ENCODE measurements at places on chromosomes 5 and 9. TPM values are rescaled to one million over a fixed set of nuclear protein-coding genes. Genes with fewer than 3 reads are reported as not detected.

NR6A1 gene
- total RNA-seq, result 1.2 TPM

ARSK gene
- total RNA-seq, result 21.3 TPM

TRIP13 gene
- 92.9 TPM for total RNA-seq

SYNPO gene
- 9.0 TPM for total RNA-seq

PCDHB10 gene
- 3.9 TPM for total RNA-seq

ISL1 gene
- not detected for total RNA-seq

GRCh38 chr9:120299785-120300184 is 280.2 kb downstream of the CDK5RAP2 start:
- DNase-seq, result no peak

DNA sequence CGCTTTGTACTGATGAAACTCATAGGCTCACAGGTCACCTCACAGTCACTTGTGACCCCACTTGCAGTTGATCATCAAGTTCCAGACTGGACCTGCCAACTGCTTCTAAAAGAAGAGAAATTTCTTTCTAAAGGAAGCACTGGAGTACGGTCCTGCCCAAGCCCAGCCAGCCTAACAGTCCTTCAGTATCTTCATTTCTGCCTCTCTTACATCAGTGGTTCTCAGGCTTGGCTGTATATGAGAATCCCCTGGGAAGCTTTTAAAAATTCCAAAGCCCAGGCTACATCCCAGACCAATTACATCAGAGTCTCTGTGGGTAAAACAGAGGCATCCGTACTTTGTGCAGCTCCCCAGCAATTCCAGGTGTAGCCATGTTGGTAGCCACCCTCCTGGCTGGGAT is 282.1 kb downstream of the NFIB start:
- no peak for DNase-seq

GRCh38 chr9:132637351-132637750 is 32.4 kb downstream of the DDX31 start:
- no peak for DNase-seq

- DNase-seq, result no peak
These were observed 61.8 kb downstream of the RAB24 start for GRCh38 chr5:177241768-177242167.

GRCh38 chr5:115626445-115626823 is 598 bp upstream of the TMED7 start:
- DNase-seq, result no peak

DNA sequence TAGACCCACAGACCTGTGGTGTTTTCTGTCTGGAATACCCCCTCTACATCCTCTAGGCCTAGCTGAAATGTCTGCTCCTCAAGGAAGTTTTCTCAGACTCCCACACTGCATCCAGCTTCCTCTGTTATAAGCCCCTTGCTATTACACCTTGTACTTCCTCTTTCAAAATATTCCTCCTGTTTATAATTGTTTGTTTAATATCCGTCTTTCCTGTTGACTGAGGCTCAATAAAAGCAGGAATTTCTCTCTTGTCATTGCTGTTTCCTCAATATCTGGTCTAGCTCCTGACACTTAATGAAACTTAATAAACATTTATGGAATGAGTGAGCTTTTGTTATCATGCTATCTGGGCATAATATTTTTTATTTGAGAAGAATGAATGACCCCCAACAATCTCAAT is 34.1 kb upstream of the IQGAP2 start:
- DNase-seq, result no peak

DNA sequence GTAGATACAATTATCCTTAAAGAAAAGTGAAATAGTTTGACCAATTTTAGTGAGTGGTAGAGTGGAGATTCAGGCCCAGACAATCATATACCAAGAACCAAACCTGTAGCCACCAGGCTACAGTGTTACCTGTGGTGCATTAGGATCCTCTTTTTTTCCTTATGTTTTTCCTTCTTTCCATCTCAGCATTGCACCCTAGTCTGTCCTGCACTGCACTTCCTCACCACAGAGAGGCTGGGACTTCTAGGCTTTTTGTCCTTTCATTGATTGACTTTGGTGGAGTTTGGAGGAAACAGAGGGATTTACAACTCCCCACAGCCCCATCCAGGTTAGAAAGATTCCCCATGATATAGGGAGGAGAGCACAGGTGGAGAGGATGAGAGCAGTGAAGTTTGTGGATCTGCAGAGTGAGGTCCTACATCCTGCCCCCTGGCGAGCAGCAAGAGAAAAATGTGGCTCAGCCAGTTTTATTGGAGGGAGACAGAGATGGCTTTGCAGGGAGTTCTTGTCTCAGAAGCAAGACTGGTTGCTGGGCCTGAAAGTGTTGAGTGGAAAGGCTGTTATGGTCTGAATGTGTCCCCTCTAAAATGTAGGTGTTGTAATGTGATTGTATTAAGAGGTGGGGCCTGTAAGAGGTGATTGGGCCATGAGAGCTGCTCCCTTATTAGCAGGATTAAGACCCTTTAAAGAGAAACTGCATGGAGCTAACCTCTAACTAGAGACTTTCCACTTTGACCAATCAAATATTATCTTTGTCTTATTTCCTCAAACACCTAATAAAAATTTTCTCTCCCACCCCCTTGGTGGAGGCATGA is 36.2 kb downstream of the KIF4B start:
- no peak for DNase-seq

DNA sequence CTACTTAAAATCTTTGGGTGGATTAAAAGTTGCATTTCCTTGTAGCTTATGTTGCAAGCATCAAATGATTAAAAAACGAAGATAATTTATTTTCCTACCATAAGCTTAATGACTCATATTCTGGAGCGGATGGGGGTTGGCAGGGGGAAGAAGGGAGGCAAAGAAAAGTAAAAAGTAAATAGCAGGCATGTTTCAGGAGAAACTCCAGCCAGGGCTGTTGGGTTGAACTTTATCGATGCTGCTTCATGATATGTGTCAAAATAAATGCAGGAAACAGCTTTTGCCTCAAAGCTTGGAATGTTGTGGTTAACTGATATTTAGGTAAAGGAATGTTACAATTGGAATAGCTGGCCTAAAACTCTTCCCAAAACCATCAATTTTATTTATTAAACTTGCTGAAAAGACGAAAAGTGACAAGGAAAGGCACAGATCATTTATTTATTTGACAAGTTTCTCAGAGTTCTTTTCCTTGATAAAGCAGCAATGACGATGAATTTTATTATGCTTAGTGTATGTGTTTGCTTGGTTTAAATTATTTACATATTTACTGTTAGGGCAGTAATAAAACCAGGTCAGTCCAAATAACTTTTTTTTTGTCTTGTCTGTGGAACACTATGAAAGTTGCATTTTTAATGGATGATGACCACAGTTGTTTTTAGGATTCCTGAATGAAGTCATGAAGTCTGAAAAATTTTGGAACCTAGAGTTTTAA is 177.9 kb downstream of the PCSK1 start:
- peak; percentile 96 for DNase-seq

GRCh38 chr9:92276331-92277032 is 17.0 kb downstream of the IARS1 start:
- DNase-seq, result peak; percentile 60

DNA sequence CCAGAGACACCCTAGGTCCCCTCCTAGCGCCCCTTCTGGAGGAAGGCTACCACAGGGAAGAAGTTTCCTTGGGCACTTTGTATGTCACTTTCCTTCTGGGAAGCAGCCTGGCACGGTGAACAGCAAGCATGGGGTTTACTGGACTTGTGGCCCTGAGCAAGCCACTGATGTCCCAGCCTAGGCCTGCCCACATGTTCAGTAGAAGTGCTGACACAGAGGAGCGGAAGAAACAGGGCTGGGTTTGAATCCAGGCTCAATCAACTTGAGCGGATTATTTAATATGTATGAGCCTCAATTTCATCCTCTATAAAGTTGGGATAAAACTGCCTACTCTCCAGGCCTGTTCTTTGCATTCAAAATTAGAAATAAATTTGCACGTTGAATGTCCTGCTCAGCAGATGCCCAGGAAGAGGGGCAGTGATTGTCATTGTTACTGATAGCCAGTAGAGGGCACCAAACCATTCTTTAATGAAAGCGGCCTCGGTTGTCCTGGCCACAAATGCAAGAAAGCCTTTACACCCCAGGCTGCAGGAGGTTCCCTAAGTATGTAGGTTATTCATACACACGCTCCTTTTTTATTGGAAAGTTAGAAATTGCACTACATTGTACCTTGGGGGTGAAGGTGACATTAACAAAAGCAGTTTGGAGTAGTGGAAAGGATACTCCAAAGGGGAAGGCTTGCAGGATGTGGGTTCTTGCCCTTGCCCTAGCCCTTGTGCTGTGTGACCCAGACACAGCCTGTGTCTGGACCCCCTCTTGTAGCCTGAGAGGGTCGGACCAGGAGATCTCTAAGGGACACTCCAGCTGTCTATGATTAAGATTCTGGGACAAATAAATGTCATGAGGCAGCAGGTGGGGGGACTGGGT is 13.4 kb upstream of the XPA start:
- DNase-seq, result peak; percentile 79

DNA sequence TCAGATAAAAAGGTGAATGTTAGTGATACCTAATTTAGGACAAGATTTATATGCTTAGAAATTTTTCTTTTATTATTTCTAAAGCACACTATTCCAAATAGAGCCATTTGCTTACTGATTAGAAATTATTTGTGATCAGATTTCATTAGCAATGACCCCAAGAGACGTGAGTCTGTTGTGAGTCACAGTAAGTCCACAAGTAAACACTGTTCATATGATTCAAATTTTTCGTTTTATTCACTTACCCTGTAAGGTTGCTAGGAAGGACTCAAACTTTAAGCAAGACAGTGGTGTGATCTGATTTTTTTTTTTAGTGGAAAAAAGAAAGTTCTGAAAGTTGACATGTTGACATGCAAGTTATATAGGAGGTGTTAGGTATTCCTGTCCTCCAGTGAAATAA is 1.2 kb downstream of the CARD6 start:
- no peak for DNase-seq

DNA sequence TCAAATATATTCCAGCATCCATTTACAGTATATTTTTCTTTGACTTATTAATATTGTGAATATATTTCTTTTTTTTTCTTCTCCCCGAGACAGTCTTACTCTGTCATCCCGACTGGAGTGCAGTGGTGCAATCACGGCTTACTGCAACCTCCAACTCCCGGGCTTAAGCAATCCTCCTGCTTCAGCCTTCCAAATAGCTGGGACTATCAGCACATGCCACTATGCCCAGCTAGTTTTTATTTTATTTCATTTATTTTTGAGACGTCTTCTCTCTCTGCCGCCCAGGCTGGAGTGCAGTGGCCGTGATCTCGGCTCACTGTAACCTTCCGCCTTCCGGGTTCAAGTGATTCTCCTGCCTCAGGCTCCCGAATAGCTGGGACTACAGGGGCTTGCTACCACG is 7.4 kb upstream of the GLIPR2 start:
- DNase-seq, result no peak

GRCh38 chr9:77807281-77807683 is 159.2 kb upstream of the GNA14 start:
- DNase-seq, result peak; percentile 57

DNA sequence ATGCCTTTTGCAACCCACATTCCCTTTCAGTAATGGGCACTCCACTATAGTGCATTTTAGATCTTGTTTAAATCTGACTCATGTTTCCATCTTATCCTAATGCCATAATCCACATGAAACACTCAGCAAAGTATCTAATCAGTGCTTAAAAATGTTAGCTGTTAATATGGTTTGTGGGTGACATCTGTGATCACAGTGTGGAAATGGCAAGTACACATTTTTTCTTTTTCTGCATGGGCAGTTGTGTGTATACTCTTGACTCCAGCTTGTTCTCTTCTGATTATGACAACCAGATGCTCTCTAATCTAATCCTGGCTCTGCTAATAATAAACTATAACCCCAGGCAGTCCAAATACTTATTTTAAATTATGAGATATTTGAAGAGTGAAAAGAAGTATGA is 103.3 kb downstream of the EDIL3 start:
- no peak for DNase-seq

- DNase-seq, result no peak
These were observed 32.9 kb upstream of the GPR151 start for GRCh38 chr5:146548781-146549449.

DNA sequence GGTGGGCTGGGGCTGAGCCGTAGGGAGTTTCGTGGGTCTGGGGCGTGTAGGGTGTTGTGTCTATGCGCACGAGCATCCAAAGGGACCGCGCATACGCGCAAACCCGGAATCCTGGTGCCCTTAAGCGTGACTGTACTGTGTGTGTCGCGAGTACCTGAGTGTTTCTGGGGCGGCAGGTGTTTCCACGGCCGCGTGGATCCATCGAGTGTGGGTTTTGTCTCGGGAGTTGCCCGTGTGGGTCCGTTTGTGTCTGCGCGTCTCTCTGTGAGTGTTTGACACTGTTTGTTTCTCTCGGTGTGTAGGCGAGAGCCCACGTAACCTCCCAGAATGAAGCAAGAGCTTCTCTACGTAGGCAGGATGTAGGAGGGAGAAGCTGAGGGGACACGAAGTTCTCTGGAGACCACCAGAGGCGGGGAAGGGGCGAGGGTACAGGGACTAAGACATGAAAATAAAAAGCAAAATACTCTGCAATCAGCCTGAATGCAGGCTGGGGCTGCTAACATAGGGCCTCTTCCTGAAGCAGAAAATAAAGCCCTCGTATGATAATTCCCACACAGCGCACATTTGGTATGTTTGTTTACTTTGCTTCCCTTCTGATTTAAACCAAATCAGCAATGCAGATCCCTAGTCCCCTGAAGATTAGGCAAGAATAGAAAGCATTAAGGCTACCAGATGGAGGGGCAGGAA is 588 bp upstream of the BRINP1 start:
- DNase-seq, result no peak

Data from A172 (cell line).